ENCODE measurements at places on chromosomes 7 and 10. TPM values are rescaled to one million over a fixed set of nuclear protein-coding genes. Genes with fewer than 3 reads are reported as not detected.

- DNase-seq = no peak
Observed at GRCh38 chr7:28921822-28922221, 36.3 kb downstream of the TRIL start.

DNA sequence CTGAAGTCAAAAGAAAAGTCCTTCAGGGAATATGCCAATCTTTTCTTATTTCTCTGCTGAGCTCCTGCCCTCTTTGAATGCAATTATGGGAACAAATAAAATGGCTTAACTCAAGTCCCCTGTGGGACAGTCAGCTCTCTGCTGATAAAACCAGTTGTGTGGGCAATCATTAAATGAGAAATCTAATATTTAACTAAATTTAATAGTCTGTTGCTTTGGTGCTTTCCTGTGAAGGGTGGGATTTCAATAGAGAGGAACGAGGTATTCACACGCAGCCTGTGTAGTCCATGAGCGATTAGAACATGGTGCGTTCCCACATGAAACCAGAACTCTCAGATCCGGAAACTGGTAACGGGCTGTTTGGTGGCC, 138.4 kb downstream of the PAXIP1 start:
- DNase-seq = no peak

DNA sequence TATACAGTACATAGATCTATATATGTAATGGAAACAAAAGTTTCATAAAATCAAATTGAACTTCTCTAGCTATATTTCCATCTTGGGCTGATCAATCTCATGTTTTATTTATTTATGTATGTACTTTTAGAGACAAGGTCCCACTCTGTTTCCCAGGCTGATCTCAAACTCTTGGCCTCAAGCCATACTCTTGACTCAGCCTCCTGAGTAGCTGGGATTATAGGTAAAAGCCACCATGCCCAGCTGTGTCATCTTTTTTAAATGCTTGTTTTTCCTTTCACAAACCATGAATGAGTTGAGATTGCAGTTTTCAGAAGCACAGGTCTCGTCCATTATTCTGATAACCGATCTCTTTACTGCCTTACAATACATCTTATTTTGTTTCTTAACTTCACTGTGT, 400.9 kb downstream of the KCNMA1 start:
- no peak for DNase-seq

The EBF3 gene
- total RNA-seq = not detected

The ANKRD1 gene
- total RNA-seq = not detected
